T-cell (primary cell): ENCODE measurements at places on chromosomes 2 and 18. TPM values are rescaled to one million over a fixed set of nuclear protein-coding genes. Genes with fewer than 3 reads are reported as not detected.

FAM237A gene
- not detected for total RNA-seq

NDC80 gene
- total RNA-seq = 8.2 TPM

NT5C1B gene
- not detected for total RNA-seq

HOXD8 gene
- total RNA-seq = not detected

REG1B gene
- total RNA-seq = 6.5 TPM

MALL gene
- total RNA-seq = 0.53 TPM

MC5R gene
- total RNA-seq = not detected

DUSP28 gene
- 15.4 TPM for total RNA-seq

RUFY4 gene
- total RNA-seq = 0.65 TPM

CABYR gene
- 0.25 TPM for total RNA-seq

ACMSD gene
- total RNA-seq = 0.20 TPM

TMEM247 gene
- not detected for total RNA-seq

LAMA1 gene
- 0.43 TPM for total RNA-seq

LIPG gene
- 0.22 TPM for total RNA-seq

NEU2 gene
- total RNA-seq = not detected

CD8B2 gene
- 1.7 TPM for total RNA-seq

SETBP1 gene
- total RNA-seq = 5.7 TPM

BOK gene
- not detected for total RNA-seq

CCL20 gene
- total RNA-seq = not detected

SMAD2 gene
- total RNA-seq = 126 TPM

ASB18 gene
- total RNA-seq = not detected

MYO3B gene
- not detected for total RNA-seq

MYO1B gene
- total RNA-seq = 1.3 TPM

CCDC85A gene
- not detected for total RNA-seq

SLC11A1 gene
- total RNA-seq = 0.62 TPM

INPP5D gene
- total RNA-seq = 119 TPM

MTCL1 gene
- total RNA-seq = 0.83 TPM

SIX3 gene
- total RNA-seq = 0.23 TPM
